ENCODE measurements at places on chromosomes 11 and 22.
A peak's percentile ranks its signal among the peaks of the same experiment; 100 is the strongest.

DNA sequence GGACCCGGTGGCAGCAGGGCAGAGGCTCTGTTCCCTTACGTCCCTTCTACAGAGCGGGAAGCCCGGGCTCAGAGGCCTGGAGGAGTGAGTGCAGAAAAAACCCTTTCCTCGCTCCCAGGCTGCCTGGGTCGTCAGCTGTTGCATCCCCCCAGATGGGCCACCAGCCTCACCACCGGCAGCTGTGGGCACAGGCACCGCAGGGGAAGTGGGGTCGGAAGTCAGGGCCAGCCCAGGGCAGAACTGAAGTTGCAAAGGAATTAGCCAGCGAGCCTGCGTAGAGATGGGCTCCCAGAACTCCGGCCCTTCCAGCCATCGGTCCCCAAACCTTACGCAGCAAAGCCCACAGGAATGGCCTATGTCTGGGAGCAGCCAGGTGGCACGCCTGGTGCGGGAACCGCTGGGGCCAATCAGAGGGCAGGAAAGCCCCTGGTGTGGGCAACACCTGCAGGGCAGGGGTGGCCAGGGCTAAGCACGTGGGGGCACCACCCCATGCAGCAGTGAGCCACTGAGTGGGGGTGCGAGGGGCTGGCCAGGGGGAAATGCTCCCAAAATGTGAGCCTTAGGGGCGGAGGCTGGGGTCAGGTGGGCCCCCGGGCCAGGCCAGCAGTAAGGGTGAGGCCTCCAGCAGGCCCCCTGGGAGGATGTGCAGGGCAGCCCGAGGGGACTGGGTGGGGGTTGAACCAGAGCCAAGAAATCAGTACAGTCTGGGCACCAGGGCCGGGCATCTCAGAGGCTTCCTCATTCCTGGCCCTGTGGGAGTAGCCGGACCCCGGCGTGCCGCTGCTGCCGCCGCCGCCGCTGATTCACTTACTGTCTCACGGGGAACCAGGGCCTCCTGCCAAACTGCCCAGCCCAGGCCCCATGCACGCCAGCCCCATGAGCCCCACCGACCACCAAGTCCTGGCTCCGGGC is 58.2 kb downstream of the WNT7B start:
- peak; percentile 71 for DNase-seq

DNA sequence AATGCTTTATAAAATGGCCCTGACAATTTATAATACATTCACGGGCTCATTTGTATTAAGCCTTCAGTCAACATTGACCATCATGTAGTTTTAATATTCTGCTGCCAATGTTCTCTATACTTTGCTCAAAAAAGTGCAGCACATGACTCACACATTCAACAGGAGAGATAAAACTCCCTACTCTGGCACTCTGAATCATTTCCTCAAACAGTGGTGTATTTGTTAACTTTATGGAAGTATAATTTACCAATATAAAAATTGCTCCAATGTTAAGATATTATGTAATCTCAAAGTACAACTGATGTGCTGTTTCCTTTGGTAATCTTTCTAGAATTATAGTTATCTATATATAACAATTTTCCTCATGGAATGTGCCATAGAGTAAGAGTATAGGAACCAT is 39.9 kb downstream of the MAML2 start:
- DNase-seq, result peak; percentile 85

DNA sequence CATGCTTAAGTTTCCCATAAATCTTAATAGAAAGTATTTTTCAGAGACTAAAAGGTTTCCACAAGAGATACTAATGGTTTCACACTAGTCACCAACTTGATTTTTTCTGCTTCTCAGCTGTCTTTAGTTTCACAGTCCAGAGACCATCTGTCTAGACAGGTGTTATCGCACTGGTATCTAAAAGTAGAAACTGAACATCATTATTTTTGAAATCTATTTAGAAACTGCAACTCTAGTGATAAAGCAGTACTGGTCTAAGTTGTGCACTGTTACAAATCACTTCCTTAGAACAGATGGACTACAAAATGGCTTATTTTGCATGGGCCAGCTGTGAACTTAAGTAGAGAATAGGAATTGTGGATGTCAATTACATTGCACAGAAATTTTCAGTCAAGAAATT is 78.0 kb downstream of the CNTN5 start:
- DNase-seq, result no peak

GRCh38 chr22:42664976-42665831 is 16.0 kb upstream of the CYB5R3 start:
- DNase-seq, result no peak

DNA sequence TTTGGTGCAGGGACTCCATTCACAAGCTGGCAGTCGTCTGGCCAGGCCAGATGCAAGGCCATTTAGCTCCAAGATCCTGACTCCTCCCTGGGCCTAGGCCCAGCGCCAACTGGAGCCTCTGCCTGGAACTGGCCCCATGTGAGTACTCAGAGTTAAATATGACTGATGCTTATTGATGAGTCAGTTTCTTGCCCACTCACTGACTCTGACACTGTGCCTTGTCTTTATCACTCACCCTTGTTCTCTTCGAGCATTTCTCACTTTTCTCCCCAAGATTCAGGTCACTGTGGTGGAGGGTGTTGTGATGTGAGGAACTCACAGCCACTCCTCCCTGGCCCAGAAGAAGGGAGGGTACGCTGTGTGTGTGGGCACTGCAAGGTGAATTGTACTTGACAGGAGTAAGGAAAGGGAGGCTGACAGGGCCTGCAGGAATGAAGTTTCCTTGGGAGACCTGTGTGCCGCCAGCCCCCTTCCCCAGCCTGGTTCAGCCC is 23.2 kb upstream of the ST3GAL4 start:
- DNase-seq, result peak; percentile 71

DNA sequence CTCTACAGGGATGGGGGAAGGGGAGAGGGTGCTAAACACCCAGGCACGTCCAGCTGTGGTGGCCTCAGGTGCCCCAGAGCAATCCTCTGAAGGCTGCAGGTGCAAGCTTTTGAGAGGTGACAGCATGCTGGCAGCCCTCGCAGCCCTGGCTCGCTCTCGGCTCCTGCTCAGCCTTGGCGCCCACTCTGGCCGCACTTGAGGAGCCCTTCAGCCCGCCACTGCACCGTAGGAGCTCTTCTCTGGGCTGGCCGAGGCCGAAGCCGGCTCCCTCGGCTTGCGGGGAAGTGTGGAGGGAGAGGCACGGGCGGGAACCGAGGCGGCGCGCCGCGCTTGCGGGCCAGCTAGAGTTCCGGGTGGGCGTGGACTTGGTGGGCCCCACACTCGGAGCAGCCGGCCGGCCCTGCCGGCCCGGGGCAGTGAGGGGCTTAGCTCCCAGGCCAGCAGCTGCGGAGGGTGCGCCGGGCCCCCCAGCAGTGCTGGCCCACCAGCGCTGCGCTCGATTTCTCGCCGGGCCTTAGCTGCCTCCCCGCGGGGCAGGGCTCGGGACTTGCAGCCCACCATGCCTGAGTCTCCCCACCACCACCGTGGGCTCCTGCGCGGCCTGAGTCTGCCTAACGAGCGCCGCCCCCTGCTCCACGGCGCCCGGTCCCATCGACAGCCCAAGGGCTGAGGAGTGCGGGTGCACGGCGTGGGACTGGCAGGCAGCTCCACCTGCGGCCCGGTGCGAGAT is 112.1 kb downstream of the TRIM29 start:
- no peak for DNase-seq

GRCh38 chr22:50611341-50612060 is 10.9 kb downstream of the MAPK8IP2 start:
- DNase-seq, result no peak

- no peak for DNase-seq
These were observed at the start of gene MDK for GRCh38 chr11:46381048-46381818. MDK (plus strand) TSS chr11:46381669; CDS start chr11:46382058, 389 bp downstream.

DNA sequence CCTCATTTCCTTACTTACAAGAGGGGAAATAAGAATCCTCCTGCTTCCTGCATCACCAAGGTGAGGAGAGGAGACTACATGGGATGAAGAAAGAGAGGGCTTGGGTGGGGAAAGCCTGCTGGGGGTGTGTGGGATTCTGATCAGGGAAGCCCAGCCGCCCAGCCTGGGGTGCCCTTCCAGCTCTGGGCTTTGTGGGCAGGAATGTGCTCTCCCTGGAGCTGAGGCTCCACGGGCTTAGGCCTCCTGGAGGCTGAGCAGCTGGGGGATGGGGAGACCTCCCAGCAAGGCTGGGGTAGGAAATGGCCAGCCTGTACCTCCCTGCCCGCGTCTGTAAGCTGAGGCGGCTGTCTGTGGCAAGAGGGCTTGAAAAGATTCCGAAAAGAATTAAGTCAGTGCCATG is 206.1 kb downstream of the GRIK4 start:
- DNase-seq, result no peak

- DNase-seq, result no peak
These were observed 2.7 kb upstream of the SCUBE1 start for GRCh38 chr22:43345761-43346301.

- DNase-seq, result no peak
These were observed 6.1 kb downstream of the FLRT1 start for GRCh38 chr11:64041846-64042245.

DNA sequence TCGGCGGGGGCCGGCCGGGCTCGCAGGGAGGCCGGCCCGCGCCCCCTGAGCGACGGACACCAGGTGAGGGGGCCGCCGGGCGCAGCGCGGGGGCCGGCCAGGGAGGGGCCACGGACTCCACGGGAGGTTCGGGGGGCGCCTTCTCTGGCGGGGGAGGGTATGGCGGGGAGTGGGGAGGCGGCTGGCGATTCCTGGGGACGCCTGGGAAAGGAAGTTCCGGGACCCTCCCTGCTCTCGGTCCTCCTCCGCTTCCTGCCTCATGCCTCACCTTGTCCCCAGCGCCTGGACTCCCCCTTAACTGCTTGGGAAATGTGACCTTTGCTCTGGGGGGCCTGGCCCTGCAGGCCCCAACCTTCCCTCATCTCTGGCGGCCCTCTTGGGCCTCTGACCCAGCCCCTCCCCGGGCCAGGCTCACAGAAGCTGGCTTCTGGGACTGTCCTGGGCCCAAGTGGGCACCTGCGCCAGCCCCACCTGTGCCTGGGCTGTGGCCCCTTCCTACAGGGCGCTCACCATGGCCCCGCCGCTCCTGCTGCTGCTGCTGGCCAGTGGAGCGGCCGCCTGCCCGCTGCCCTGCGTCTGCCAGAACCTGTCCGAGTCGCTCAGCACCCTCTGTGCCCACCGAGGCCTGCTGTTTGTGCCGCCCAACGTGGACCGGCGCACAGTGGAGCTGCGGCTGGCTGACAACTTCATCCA is 516 bp downstream of the LRFN4 start:
- DNase-seq, result no peak

DNA sequence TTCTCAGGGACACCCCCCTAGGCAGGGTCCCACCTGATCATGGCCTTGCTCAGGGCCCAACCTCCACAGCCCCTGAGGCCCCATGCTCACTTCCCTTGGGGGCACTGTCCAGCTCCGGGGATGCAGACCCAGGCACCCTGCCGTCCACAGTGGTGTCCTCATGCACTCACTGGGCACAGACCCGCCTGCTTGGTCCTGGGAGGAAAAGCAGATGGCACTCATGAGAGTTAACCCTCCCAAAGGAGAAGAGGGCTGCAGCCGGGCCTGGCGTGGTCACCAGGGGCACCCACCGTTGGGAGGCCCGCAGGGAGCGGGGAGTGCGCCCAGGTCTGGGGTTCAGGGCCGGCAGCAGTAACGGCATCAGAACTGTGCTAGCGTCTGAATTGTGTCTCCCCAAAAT is 1270.9 kb downstream of the BRD1 start:
- no peak for DNase-seq

DNA sequence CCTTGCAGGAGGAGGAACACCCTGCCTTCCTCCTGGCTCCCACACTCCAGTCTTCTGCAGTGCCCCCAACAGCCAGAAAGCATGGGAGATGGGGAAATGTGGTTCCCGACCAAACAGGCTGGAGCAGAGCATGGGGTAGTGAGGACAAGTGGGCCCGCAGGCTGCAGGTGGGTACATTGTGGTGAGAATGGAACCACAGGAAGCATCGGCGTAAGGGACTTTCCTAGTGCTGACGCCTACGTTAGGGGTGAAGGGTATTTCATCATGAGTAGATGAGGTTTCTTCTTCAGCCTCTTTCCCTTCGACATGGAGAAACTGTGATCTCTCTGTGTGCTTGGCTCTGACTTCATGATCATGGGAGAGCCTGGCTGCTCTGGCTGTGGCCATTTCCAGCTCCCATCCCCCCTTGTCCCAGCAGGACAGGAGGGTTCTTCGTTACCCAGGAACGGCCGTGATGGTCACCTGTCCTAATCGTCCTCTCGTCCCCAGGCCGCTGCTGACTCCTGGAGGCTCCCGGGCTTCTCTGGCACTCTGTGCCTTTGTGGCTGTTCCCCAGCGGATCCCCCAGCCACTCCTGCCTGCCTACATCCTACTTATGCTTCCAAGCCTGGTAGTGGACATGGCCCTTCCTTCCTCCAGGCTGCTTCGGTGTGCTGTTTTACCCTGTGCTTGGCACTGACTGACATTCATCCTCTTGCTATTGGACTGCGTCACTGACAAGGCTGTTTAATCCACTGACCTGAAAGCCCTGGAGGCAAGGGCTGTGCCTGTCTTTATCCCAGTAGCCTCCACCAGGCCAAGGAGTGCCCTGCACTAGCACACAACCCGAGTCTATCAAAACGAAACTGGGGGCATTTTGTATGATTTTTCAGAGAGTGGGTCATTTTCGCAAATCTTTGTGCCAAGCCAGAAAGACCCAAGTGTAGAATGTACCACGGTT is 65.2 kb upstream of the CECR2 start:
- no peak for DNase-seq

DNA sequence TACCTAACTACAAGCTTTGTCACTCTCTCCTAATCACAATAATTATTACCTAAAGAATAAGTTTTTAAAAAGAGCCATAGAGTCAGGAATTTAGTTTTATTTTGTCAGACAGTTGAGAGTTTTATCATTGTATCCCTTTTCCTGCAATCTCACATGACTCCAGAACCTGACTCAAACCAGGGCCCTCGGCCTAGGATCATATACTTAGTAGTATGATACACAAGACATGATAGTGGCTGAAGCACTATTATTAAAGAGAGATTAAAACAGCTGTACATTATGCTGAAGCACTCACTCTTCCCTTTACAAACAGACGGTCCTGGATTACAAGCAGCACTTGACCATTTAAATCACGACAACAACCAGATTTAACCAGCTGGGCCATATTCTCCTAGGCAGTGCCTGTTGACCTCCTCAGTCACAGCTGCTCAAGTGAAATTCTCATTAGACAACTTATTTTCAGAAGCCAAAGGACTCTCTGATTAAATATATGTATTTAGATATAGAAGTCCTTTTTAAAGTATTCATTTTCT is 44.0 kb downstream of the SOX6 start:
- DNase-seq, result no peak
